Epithelial cell of proximal tubule (primary cell): ENCODE measurements at places on chromosomes 5 and 9. TPM values are rescaled to one million over a fixed set of nuclear protein-coding genes. Genes with fewer than 3 reads are reported as not detected.

DNA sequence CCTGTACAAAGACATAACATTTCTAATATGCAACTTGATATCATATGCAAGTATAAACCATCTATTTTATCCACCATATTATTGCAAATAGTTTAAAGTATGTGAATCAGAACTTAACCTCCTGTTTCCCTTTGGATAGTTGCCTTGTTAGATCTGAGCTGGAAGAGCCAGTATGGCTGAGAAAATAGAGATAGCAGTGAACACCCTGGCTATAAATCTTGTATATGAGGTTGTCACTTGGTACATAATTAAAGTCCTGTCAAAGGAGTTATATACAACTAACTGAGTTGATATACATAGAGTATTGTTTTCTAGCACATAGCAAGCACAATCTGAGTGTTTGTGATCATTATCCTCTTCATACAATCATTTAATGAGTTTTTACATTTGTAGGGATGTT lies 272.3 kb downstream of the NTRK2 start:
- no peak for DNase-seq

- DNase-seq: no peak
Measured at GRCh38 chr9:120757026-120757913, 35.9 kb downstream of the FBXW2 start.

DNA sequence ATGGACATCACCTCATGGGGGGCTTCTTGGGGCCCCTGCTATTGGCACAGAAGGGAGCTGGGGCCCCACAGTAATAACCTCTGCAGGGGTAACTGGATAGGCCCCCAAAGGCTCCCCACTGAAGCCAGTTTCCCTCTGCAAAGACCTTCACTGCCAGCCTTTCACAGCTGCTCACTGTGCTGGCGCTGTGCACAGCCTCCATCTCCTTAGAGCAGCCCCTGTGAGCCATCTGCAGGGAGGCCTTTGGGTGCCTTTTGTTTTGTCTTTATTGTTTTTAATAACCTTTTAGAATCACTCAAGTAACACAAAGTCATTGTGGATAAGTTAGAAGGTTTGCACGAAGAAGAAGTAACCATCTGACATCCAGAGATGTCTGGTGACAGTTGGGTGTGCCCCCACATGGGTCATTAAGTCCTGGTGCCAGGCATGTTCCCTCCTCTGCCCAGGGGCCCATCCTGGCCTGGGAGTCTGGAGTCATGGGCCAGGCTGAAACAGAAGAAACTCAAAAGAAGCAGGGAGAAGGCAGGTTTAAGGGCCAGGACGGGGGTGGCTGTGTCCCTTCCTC lies 42.7 kb downstream of the NCS1 start:
- no peak for DNase-seq

DNA sequence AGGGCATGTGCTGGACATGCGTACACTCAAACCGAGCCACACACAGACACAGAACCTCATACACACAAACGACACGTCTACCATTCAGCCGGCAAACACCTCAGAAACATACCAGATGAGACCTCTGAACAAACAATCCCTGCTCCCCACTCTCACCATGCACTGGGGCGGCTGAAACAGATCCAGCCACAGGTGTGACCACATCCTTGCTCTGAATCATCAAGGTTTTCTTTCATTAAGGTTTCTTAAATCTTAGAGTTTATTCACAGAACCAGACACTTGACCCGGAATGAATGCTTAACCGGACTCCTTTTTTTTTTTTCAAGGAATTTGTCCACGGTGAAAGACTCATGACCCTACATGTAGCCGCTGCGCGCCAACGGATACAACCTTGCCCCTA lies 26.2 kb downstream of the TERT start:
- DNase-seq: no peak

GRCh38 chr9:18260521-18260920 lies 213.4 kb upstream of the ADAMTSL1 start:
- DNase-seq: no peak

The WDR38 gene
- not detected in 2 replicates for total RNA-seq

DNA sequence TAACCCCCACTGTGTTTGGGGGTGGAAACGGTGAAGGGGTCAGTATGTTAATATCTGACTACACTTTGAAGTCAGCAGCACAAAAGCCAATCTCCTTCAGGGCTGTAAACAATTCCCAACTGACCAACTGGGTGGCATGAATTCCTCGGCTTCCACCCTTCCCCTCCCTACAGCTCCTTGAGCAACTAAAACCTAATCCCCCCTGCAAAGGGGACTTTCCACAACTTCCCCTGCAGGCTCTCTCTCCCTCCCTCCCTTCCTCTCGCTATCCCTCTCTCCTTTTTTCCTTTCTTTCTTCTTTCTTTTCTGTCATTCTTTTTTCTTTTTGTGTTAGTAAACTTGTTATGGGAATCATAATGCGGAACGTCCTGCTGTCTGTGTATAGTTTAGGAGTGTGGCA lies 65.1 kb upstream of the PTCH1 start:
- DNase-seq: no peak

DNA sequence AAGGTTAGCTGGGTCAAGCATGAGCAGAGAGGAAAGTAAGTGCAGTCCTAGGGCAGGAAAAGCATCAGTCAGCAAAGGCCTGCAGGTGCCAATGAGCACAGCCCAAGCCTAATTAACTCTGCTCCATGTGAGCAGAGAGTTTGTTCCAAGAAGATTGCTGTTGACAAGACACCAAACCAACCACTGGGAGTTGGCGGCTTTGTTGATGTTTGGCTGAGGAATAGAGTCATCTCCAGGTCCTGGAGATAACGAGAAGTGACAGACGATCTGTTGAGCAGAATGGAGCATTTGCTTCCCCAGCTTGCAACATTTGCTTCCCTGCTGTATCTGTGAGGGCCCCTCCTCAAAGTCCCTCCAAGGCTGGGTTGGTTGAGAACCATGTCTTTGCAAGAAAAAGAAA lies 68.2 kb downstream of the FAM114A2 start:
- no peak for DNase-seq

The HMMR gene
- 19.5 and 54.4 TPM in 2 replicates for total RNA-seq

- DNase-seq: no peak
Measured at GRCh38 chr9:5976674-5977397, 38.6 kb downstream of the RANBP6 start.

GRCh38 chr9:118711843-118712242 lies 657.4 kb downstream of the BRINP1 start:
- no peak for DNase-seq

- DNase-seq: no peak
Measured at GRCh38 chr5:154986151-154986550, 27.4 kb upstream of the KIF4B start.

The PKD2L2 gene
- not detected in 2 replicates for total RNA-seq

The SPEF2 gene
- total RNA-seq: 0.87 and 2.3 TPM in 2 replicates

GRCh38 chr5:39369123-39369815 lies 5.0 kb upstream of the C9 start:
- no peak for DNase-seq

The PRDM9 gene
- not detected in 2 replicates for total RNA-seq

DNA sequence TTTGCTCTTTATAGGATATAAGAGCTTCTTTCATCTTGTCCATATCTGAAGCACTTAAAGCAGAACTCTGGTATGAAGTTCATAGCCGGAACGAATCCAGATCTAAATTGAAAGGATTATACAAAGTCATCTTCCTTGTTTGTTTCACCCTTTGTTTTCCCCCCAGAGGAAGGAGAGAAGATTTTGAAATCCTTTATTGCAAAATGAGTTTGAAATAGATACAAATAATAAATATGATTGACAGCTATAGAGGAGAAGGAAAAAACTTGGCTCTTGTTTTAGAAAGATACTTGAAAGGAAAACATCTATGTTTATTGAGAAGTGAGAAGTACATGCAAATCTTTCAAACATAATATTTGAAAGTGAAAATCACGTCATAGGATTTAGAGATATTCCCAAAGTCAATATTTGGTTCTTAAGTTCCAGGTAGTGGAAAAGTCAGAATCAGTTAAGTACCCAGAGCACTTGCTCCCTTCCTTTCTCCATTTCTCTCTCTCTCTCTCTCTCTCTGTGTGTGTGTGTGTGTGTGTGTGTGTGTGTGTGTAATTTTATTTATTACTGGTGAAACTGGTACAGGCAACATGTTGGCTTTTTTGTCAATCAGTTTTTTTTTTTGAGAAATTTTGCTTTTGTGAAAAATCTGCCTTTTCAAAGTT lies 27.2 kb downstream of the PAM start:
- DNase-seq: no peak

The FOXE1 gene
- total RNA-seq: 0.35 and 1.1 TPM in 2 replicates

DNA sequence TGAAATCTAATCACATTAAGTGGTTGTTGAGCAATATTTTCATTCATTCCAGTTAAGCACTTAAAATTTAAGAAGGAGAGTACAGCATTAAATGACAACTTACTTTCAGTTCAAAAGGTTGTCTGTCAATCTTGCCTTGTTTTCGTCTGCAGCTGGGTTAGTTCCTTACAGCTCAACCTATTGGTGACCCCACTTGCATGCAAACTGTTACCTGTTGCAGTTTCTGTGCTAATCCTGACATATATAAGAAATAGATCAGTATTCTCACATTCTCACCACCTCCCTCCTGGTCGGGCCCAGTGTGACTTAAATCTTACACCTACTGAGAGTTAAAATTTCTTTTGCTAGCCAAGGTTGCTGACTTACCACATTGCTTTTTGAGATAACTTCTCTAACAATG lies 191.8 kb upstream of the SMC2 start:
- no peak for DNase-seq

The PDCD1LG2 gene
- total RNA-seq: 2.7 and 12.4 TPM in 2 replicates

The FBXO10 gene
- 2.9 and 4.9 TPM in 2 replicates for total RNA-seq

- no peak for DNase-seq
Measured at GRCh38 chr5:133914434-133914833, 54.0 kb downstream of the C5orf15 start.

The HAUS6 gene
- total RNA-seq: 27.2 and 28.5 TPM in 2 replicates

DNA sequence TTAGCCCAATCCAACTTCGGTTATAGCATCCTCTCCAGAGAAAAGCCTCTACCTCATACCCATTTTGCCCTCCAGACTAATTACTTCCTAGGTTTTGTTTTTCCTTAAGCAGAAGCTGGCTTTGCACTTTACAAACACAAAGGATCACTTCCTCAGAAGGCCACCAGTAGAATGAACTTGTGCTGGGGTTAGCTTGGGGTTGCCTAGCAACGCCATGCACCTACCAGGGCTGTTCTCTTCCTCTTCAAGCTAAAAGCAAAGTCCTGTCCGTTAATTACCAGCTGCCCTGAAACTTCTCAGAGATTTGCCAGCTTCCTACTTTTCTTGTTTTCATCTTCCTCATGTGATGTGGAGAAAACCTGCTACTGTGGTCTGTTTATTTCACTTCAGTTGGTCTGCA lies 132.0 kb upstream of the WWC1 start:
- no peak for DNase-seq

- DNase-seq: no peak
Measured at GRCh38 chr5:124461941-124462340, 284.5 kb downstream of the ZNF608 start.

GRCh38 chr5:66134407-66134861 lies 9.7 kb upstream of the SREK1 start:
- no peak for DNase-seq

- DNase-seq: no peak
Measured at GRCh38 chr9:83620841-83621636, 1.9 kb upstream of the IDNK start.

The DCAF10 gene
- total RNA-seq: 8.3 and 17.8 TPM in 2 replicates

- DNase-seq: peak; percentile 91
Measured at GRCh38 chr5:135660826-135661575, 82.2 kb upstream of the CXCL14 start.

DNA sequence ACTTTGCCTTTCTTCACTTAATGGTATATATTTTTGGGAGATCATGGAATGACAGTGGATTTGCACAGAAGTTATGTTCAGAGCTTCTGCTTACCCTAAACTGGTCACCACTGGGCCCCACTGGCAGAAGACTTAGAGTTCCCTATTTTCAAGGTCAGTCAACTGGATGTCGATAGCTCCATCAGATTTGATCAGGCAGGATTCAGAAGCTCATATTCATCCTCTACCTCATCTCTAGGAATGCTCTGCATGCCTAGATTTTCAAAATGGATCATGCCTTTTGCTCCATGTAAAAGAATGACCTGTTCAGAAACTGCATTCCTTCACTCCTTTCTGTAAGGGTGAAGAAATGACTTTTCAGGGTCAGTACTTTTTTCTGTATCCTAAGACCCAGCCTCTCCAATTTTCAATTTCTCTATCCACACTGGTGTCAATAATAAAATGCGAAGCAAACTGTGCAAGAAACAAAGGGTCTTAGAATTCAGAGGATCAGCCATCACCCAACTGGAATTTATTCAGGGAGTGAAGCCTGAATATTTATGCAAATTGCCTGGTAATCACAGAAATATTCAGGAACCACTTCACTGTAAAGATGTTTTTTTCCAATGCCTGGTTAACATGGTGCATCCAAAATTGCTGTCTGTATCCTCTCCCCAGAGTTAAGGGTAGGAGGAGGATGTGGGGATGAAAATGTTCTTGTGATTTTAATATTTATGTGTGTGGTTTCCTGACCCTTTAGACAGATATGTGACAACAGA lies 125.4 kb downstream of the DOCK2 start:
- DNase-seq: no peak

The RGS14 gene
- total RNA-seq: 17.1 and 19.6 TPM in 2 replicates

GRCh38 chr5:130164966-130165365 lies 260.7 kb downstream of the CHSY3 start:
- DNase-seq: no peak

The LRRTM2 gene
- total RNA-seq: under 0.01 TPM in 1 of 2 replicates, not detected in the other

- no peak for DNase-seq
Measured at GRCh38 chr9:70013598-70014196, 30.0 kb upstream of the MAMDC2 start.

GRCh38 chr5:937151-937924 lies 44.7 kb downstream of the TRIP13 start:
- no peak for DNase-seq

GRCh38 chr5:109035436-109035835 lies 287.7 kb downstream of the FER start:
- no peak for DNase-seq

DNA sequence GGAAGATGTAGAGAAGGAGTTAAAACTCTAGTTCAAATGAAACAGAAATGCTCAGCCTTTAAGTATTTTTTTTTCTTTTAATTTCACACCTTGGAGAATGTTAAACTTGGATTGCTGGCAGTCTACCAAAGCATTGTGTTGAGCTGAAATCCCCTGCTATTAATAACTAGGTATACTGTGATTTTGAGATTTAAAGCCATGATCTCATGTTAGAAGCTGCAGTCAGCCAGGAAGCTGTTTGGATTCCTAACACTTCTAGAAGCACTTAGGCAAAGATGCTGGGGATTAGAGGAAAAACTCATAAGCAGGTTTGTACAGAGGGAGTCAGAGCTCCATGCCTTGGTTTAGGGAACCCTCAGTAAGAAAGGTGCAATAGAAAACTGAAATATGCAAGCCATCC lies 141.4 kb downstream of the KIF4B start:
- DNase-seq: no peak

DNA sequence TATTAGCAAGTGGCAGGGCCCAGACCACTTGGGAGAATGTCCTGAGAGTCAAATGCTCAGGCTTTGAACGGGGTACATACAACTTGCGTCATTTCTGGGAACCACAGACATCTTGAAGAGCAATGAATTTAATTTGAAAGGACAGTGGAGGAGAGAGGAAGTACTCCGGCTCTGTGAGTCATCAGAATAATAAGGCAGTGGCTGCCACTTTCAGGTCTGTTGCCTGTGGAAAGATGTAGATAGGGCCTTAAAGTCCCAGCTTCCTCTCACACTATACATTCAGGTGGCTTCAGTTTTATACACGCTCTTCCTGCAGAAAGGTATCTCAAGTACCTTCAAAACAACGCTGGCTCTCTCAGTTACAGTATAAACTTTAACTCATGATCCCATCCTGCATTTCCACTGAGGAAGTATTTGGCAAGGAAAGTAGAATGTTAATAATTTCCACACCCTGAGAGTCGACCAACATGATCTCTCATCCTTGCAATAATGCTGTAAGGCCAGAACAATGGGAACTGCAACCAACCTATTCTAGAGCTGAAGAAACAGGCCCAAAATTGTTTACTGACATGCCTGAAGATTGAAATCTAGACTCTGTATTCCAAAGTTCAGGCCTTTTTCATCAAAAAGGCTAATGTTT lies 6.8 kb upstream of the PRUNE2 start:
- peak; percentile 83 for DNase-seq

The TEX48 gene
- total RNA-seq: not detected in 2 replicates
